ENCODE measurements at places on chromosomes 13 and 19. TPM values are rescaled to one million over a fixed set of nuclear protein-coding genes. Genes with fewer than 3 reads are reported as not detected.

DNA sequence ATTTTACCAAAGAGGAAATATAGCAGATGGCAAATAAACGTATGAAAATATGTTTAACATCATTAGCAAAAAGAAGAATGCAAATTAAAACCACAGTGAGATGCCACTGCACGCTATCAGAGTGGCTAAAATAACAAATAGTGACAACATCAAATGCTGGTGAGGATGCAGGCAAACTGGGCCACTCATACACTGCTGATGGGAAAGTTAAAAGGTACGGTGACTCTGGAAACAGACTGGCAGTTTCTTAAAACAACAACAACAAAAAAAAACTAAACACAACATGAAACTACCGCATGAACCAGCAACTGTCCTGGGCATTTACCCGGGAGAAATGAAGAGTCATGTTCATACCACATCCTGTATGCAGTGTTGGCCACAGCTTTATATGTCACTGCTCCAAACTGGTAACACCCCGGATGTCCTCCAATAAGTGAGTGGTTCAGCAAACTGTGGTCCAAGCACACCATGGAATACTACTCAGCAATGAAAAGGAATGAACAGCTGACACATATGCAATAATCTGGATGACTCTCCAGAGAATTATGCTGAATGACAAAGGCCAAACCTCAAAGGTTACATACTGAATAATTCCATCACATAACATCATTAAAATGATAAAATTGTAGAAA, 22.3 kb downstream of the EPS15L1 start:
- DNase-seq: no peak

The EPS8L1 gene
- 5.9 TPM for polyA plus RNA-seq

DNA sequence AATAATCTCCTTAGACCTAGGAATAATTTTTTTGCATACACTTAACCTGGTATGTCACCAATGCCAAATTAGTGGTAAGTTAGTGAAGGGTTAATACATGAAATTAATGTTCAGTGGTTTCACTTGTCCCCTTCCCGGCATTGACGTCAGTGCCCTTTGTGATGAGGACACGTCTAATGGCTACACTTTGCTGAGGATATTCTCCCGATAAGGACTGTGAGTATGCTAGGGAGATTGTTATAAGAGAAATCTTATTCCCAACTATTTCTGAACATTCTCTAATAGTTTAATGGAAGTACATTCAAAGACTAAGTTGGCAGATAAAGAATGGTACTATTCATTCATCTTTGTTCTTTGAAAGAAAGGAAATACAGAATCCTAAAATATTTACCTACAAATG, 102.4 kb downstream of the TNFRSF19 start:
- DNase-seq: no peak

- peak; percentile 16 for DNase-seq
Observed at GRCh38 chr19:16370641-16371391, 46.2 kb downstream of the KLF2 start.

The NTF4 gene
- 3.7 TPM for polyA plus RNA-seq

- DNase-seq: no peak
Observed at GRCh38 chr13:102626928-102627327, 30.1 kb downstream of the TPP2 start.

GRCh38 chr13:99691552-99691951, 190.3 kb downstream of the TM9SF2 start:
- no peak for DNase-seq

DNA sequence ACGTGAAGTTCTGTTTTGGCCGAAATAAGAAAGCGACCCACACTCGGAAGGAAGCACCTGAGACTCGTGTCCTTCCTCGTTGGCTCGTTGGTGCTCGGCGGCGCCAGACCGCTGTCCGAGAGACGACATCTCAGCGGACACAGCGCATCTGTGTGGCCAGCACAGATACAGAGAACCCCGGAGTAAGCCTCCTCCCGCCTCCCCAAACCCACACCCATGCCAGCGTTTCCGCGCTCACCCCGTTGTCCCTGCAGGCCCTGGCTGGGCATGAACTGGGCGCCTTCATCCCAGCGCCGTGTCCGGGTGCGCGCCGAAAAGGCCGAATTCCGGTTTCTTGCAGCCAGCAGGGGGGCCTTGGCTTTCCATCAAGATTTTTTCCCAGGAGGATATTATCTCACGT, 127.6 kb downstream of the SOX1 start:
- no peak for DNase-seq

The KCNRG gene
- 0.48 TPM for polyA plus RNA-seq

DNA sequence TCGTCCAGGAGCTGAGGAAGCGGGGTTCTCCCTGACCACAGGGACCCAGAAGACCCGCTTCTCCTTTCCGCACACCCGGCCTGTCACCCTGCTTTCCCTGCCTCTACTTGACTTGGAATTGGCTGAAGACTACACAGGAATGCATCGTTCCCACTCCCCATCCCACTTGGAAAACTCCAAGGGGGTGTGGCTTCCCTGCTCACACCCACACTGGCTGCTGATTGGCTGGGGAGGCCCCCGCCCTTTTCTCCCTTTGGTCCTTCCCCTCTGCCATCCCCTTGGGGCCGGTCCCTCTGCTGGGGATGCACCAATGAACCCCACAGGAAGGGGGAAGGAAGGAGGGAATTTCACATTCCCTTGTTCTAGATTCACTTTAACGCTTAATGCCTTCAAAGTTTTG, 18.9 kb downstream of the VASP start:
- DNase-seq: peak; percentile 56

All from muscle of back (tissue), 13 donors.